ENCODE measurements at places on chromosomes 1 and 21.

- DNase-seq = no peak
These were observed 48.6 kb downstream of the WNT2B start for GRCh38 chr1:112557385-112557784.

- DNase-seq = no peak
These were observed 22.9 kb upstream of the IGSF3 start for GRCh38 chr1:116690396-116690848.

DNA sequence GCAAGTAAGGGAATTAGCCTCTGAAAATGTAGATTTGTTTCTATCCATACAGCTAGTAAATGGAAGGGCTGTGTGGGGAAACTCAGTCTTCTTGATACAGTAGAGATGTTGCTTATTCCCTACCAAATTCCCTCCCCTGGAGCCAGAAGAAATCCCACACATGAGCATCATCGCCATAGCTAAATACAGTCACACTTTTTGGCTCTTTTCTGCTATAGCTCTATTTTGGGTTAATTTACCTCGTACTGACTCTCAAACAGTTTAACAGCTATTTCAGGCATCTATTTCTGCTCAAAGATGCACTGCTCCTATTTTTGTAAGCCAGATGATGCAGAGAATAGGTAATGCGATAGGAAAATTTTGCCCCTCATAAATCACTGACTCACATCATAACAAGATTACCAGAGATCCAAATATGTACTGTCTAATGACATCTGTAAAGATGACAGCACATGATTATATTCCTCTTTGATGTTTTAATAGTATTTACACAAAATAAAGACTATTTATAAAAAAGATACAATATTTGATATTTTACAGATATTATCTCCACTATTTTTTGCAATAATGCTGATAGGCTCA, 58.6 kb downstream of the XCL1 start:
- DNase-seq = no peak

DNA sequence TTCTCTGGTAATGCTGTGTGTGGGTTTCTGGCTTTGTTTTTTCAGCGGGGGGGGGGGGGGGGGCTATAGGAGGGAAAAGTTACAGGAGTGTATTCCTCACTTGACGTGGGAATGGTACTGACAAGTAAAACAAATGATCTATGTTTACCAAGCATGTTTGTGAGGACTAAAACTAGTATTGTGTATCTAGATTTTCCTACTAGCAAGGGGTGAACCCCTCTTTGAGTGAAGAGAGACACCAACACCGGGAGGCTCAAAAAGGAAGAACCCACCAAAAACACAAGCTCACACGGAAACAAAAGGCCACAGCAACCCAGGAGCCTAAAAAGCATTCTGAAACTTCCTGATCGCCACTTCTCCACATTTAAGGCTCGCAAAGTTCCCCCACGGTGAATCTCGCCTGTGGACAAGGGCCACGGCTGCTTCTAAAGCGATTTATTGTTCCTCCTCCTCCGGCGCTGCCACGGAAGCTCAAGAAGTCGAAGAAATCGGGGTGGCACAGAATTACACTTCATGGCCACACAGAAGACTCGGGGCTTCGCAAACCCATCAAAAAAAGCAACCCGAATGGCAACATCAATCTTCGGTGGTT, 703 bp downstream of the PUM1 start:
- DNase-seq = peak; percentile 37

GRCh38 chr1:57204942-57205787, 218.7 kb downstream of the DAB1 start:
- no peak for DNase-seq

- DNase-seq = no peak
These were observed 314.1 kb upstream of the USP25 start for GRCh38 chr21:15415541-15416261.

DNA sequence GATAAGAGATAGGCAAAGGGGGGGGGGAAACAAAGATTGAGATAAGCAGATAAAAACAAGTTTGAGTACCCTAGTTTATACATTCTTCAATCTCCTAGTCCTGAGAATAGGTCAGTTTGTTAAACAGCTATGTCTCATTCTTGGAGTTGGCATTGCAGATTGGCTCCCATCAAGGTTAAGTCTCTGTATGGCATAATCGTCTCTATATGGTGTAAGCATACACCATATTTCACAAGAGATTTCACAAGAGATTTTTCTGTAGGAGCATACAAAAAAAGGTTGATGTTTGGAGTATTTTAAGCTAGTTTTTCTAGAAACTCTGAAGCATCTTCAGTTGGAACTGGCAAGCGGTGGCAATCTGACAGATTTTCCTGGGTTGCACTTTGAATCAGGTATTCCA, 35.8 kb downstream of the NCAM2 start:
- no peak for DNase-seq

- no peak for DNase-seq
These were observed 1524.3 kb upstream of the B3GALT2 start for GRCh38 chr1:194710671-194711070.

DNA sequence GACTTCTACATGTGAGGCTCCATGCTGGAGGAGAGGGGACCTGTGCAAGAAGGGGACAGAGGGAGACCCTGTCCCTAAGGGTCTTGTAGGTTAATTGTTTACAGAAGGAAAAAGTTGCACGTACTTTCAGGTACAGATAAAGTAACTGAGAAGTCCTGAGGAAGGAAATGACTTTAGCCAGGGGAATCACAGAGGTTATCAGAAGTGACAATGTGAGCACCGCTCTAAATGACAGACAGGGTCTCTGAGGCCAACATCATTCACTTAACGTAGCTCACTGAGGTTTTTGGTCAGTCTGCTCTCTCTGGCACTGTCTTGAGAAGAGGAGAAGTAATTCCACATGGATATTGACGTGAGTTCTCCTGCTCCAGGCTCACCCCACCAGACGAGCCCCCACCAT, 12.0 kb downstream of the TAF5L start:
- no peak for DNase-seq
